Stimulated activated CD4-positive, alpha-beta T cell treated with anti-CD3 and anti-CD28 coated beads, Interleukin-4, amount 100 ng/mL, for 48 hours (primary cell): ENCODE measurements at places on chromosomes 16 and 17.

GRCh38 chr16:85369741-85370528, 243.2 kb upstream of the GSE1 start:
- DNase-seq: peak; percentile 57

DNA sequence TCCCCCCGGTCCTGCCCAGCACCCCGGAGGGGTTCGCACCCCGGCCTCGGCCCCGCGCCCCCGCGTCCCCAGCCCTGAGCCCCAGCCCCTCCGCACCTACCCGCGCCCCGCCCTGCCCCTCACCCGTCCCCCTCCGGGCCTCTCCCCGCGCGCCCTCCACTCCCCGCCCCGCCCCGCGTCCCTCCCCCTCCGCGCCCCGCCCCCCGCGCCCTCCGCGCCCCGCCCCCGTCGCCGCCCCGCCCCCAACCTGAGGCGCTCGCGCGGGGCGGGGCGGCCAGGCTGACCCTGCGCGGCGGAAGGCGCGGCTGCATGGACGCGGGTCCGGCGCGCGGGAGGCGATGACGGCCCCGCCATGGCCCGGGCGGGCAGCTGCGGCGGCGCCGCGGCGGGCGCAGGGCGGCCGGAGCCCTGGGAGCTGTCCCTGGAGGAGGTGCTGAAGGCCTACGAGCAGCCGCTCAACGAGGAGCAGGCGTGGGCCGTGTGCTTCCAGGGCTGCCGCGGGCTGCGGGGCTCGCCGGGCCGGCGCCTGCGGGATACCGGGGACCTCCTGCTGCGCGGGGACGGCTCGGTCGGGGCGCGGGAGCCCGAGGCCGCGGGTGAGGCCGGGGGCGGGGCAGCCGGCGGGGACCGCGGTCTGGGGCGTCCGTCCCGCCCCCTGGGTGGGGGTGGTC, at the start of gene SPIRE2:
Gene SPIRE2, plus strand, starts transcription at position 277 of the 671 bp plus-strand sequence. Its CDS starts 76 bp downstream, at position 353.
- peak; percentile 55 for DNase-seq

DNA sequence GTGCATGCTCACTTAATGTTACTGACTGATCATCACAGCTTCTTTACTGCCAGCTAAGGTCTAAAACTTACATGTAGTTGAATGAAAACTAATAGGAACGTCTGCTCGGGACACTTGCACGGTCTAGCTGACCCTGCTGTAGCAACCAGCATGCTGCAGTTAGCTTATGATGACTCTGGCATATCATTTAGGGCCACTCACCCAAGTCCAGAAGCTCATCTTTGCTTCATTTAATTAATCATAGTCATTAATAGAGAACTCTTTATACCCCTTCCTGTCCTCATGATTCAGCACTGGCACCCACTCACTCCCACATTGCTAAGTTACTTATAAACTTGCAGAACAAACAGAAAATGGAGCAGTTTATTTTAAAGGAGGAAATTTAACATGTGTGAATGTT, 136.3 kb downstream of the NLK start:
- DNase-seq: no peak

- no peak for DNase-seq
These were observed 15.7 kb downstream of the ELAC2 start for GRCh38 chr17:13001991-13002615.

DNA sequence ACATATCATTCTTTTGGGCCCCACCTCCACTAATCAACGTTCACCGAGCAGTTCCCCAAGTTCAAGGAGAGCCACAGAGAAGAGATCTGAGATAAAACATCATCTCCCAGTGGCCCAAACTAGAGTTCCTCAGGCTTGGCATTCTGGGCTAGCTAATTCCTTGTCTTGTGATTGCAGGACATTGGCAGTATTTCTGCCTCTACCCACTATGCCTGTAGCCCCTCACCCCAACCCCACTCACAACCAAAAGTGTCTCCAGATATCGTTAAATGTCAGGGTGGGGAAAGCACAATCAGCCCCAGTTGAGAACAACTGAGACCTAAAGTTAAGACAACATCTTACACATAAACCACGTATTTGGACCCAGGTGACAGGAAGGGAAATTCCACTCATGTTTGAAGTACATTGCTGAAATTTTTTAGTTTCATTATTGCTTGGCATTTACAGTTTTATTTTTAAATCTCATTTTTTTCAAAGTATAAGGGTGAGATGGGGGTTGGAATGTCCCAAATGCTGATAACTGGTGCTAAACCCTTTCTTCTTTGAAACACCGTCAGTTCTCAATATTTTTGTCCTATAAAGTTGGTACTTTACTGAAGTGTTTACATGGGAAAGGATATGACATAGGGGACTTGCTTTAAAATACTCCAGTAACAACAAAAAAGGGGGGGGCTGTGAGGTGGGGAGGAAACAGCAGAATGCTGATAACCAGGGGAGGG, 13.6 kb downstream of the ZC3H7A start:
- no peak for DNase-seq

DNA sequence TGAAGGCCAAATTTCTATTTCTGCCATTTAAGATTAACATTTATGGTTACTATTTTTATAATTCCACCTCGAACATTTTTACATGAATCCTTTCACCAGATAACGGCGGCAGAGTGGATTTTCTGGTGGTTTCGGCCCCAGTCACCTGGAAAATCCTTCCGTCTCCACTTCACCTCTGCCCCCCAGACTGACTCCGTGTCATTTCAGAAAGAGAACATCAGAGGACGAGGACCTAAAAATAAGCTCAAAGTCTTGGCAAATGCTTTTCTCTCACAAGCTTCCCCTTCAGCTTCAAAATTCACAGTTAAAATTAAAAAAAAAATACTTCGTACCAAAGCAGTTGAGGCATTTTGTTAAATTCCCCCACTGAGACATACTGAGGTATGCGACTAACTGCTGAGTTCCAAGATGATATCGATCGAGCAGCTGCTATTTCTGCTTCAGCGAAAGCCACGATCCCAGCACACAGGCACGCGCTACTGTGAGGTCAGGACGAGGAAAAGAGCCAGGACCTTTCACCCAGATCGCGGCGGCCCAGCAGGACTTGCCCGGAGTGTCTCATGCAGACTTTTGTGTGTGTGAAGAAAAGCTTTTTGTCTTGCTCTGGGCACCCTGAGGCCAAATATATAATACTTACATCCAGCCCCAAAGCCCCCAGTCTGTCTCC, 36.8 kb downstream of the ASPA start:
- no peak for DNase-seq

DNA sequence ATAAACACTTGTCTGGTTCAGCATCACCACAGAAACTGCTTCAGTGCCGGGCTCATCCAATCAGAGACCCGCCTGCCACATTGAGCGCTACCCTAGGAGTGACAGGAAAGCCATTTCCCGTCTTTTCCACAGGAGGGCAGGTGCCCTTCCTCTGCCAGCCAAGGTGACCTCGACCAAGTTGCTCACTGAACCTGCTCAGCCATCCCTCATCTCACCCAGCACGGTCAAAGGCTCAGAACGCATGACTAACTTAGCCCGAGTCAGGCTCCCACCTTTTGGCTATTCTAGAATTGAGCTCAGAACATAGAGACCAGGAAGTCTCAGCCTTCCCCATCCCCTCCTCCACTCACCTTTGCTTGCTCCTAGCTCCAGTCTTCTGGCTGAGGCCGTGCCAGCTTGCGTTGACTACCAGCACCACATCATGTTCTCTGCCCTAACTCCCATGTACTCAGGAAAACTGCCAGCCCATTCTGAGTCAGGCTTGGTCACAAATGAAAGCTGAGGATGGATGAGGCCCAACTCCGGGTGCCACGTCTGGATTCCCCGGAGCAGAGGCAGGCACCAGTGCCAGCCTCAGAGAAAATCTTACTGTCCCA, 15.6 kb downstream of the MRPS23 start:
- DNase-seq: no peak

GRCh38 chr17:17151541-17151940, 54.6 kb downstream of the PLD6 start:
- no peak for DNase-seq

- DNase-seq: no peak
These were observed 21.5 kb upstream of the KCNJ16 start for GRCh38 chr17:70053241-70054234.

DNA sequence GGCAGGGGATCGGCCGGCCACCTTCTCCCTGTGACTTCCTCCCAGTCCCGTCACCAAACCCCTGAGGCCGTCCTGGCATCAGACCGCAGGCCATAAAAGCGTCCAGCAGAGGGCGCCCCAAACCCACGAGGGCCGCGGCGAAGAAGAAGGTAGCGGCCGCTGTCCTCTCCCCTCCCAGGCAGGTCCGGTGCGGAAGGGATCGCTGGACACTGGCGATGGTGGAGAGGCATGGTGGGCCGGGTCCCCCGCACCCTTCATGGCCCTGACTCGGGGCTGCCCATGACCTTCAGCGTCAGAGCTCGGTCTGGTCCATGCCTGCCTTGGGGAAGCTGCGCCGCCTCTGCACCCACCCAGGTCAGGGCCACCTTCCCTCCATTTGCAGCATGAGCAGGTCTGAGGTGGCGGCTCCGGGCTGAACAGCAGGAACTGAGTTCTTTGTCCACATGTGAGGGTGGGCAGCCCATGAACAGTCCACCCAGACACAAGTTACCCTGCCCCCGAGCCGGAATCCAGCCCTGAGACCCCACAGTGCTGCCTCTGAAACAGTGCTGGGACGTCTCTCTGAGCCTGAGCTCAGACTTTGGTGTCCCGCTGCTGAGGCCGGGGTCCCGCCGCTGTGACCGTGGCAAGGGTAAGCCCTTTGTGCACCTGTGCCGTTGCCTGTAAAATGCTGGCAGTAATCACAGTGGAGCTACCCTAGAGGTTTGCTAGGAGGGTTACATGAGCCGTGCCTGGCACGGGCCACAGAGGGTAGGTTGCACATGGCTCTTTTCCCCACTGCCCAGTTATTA, 40.8 kb upstream of the CMIP start:
- peak; percentile 90 for DNase-seq

DNA sequence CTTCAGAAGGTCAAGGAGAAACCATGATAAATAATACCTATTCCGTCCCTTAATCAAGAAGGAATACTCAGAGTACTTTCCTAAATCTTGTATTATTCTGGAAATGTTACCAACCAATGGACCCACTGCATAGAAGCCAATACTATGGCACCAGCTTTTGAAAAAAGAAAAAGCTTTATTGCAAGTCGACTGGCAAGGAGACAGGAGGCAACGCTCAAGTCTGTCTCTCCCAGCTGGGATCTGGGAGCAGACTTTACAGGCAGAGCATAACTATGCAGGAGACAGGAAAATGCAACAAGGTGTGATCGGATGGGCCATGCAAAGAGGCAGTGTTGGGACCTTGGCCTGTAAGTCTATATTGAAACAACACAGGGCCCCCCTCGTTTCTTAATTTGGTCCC, 132.4 kb downstream of the CHD9NB start:
- DNase-seq: no peak

- no peak for DNase-seq
These were observed 67.1 kb downstream of the WNT3 start for GRCh38 chr17:46751425-46751824.

DNA sequence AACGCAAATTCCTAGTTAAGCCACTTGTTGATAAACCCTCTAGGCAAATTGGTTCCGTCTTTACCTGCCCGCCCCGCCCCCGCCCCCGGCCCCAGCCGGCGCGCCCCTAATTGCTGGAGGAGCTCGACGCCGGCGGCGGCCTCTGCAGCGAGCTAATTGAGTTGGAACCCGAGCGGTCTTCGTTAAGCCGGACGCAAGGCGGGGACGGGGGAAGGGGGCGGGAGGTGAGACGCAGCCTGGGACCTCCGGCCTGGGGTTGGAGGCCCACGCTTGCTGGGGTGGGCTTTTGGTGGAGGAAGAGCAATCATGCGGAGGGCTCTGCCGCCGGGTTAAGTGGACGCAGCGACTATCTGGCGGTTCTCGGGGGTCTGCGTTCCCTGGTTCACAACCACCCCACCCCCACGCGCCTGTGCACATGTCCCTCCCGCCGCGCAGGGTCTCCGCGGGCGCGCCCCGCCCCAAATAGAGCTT, 12.7 kb upstream of the FOXF1 start:
- DNase-seq: no peak

DNA sequence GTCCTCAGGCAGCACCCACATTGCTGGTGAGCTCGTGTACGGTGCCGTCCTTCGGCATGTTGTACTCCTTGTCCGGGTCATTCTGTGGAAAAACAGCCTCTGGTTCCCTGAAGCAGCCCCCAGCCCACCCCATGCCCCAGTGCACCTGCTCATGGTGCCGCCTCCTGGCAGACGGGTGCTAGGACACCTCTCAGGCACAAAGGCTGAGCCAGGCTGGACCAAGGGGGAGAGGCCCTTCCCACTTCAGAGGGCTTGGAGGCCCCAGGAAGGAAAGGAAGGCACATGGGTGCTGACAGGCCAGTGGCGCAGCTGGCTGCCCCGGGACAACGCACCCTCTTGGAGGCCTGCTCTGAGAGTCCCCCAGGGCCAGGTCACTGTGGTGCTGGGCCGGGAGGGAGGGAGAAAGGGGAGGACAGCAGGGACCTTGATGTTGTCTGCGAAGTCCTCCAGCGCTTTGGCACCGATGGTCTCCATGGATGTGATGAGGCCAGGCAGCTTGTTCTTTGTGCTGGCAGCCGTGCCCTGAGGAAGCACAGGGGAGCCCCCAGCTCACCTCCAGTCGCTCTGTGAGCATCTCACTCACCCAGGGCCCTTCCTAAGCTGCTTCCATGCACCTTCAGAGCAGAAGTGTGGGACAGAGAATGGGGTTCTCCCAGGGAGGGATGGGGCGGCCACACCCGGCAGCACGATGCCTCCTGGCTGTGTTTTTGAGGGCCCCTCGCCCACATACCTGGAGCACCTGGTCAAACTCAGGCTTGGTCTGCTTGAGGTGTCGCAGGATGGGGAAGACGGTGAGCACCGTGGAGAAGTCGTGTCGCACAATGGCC, 9.3 kb downstream of the ZACN start:
- DNase-seq: no peak

GRCh38 chr17:44793885-44794842, 35.4 kb downstream of the ADAM11 start:
- no peak for DNase-seq

DNA sequence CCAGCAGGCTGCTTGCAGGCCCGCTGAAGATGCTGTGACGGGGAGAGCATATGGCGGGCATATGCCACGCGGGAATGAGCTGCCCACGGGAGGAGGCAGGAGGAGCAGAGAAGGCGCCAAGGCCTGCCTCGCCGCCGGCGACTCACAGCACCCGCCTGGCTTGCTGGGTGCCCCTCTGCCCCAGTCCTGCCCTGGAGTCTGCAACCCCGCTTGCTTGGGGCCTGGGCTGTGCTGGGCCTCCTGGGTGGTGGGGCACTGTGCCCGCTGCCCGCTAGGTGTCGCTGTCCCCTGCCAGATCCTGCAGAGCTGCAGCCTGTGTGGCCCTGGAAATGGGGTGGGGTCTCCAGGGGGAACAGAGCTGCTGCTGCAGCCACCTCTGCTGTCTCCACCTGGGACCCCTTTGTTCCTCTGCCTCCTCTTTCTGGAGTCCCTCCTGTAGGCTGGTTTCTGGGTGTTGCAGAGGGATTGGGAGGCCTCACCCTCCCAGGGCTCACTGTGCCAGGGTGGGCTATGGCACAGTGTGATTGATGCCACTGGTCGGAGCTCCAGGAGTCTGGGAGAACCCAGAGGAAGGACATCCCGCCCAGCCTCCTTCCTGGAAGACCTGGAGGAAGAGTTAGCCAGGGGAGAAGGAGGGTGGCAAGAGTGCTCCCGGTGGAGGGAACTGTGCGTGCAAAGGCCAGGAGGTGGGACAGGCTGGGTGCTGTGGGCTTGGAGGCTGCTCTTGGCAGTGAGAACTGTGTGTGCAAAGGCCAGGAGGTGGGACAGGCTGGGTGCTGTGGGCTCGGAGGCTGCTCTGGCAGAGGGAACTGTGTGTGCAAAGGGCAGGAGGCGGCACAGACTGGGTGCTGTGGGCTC, 141.0 kb upstream of the CIBAR2 start:
- peak; percentile 45 for DNase-seq

- no peak for DNase-seq
These were observed 7.3 kb upstream of the SSTR2 start for GRCh38 chr17:73157521-73157890.

- no peak for DNase-seq
These were observed 24.5 kb upstream of the HYDIN start for GRCh38 chr16:71254832-71255525.
